NCI-H2107 (cell line): ENCODE measurements at places on chromosomes 3 and 15.

DNA sequence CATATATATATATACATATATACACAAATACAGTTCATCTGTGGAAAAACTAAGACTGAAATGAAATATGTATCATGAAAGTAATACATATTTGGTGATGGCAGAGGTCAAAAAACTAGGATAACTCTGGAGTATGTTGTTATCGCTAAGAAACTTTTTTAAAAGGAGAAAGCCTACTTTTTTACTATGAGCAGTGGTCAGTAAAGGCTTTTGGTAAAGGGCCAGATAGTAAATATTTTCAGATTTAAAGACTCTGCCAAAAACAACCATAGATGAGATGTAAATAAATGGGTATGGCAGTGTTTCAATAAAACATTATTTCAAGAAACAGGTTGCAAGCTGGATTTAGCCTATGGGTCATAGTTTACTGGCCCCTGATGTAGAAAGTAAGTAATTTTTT, 93.8 kb upstream of the TGFBR2 start:
- no peak for DNase-seq

DNA sequence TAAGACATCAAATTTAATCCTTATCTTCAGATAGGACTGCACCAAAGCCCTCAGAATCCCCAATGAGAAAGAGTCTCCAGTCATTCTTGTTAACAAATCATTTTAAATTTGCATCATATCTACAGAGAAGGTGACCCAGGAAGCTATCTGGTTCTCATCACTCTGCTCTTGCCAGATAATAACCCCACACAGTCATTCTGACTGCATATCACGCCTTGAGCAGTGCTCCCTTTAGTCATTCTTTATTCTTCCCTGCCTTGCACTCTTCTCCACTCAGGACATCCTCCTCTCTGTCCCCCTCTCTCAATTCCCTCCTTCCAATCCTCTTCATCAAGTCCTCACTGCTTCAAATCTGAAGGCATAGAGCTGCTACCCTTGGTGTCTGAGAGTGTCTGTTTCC, 83.7 kb upstream of the COL6A6 start:
- no peak for DNase-seq

DNA sequence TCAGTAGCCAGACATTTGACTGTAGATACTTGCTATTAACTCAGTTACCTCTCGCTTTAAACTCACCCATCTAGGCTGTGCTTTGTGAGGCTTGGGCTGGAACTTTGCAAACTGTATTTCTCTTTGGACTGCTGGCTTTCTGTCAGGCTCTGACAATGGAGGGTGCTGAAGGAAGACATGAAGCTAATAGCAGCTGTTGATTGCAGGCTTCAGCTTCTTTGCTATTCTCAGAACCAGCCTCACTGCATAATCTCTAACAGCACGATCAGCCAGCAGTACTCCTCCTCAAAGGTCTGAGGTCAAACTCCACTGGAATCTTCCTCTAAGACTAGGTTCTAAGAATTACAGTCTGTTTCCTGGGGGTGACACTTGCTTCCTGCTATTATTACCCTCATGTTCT, 295.6 kb downstream of the ZBBX start:
- DNase-seq: no peak

DNA sequence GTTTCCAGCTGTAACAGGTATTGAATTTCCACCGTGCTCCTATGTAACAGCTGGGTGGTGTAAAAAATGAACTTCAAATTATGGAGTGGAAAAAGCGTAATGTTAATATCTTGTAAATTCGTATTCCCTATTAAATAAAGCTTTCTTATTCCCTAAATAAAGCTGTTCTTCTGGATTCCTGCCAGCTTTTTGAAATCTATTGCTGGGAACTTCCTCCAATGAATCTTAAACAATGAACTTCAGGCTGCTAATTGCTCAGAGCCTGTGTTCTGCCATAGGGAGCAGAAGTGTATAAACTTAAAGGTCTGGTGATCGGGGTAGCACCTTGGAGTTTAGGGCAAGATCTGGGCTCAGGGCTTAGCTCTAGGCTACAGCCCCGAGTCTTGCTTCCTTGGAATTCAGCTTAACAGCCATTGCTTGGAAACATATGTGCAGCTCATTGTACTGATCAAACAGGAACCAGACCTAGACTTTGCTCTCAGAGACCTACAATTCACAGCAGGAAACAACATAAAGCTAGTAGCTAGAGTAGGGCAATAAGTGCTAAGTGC, 1.4 kb downstream of the ARL14 start:
- no peak for DNase-seq

GRCh38 chr15:48802257-48802656, 8.6 kb downstream of the CEP152 start:
- no peak for DNase-seq

- no peak for DNase-seq
Observed at GRCh38 chr3:147157631-147158030, 248.7 kb downstream of the ZIC4 start.

DNA sequence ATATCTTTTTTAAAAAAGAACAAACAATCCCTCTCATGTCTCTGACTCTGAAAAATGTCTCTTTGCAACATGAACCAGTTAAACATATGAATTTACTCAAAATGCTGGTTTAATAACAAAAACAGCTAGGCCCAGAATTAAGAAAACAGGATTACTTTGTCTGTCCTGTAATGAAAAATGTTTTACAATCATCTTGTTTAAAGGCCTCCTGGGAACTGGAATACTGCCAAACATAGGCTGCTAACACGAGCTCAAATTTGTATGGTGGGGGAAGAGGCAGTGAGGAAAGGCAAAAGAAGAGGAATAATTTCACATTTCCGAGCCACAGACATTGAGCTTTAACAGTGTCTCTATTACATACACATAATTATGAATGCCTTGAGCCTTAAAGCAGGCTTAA, 61.7 kb upstream of the PPIB start:
- DNase-seq: no peak

GRCh38 chr3:125001557-125002413, 54.0 kb downstream of the HEG1 start:
- no peak for DNase-seq

GRCh38 chr15:39784638-39785037, 2.0 kb upstream of the FSIP1 start:
- no peak for DNase-seq

DNA sequence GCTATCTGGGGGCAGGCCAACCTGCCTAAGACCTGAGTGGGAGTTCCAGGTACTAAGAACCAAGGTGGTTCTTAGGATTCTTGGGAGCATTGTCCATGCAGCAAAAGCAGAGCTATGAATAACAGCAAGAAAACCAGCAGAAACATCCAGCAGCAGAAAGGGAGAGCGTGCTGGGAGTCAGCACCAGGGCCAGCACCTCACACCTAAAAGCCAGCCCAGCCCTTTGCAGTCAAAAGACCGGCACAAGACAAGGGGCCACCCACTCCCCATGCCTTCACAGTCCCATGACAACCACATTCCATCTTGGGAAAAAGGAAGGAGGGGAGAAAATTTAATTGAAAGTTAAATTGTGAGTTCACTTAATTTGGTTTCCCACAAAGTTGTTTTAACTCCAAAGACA, 364.9 kb downstream of the AGBL1 start:
- no peak for DNase-seq

- DNase-seq: no peak
Observed at GRCh38 chr15:59053482-59053881, 51.5 kb upstream of the CCNB2 start.

DNA sequence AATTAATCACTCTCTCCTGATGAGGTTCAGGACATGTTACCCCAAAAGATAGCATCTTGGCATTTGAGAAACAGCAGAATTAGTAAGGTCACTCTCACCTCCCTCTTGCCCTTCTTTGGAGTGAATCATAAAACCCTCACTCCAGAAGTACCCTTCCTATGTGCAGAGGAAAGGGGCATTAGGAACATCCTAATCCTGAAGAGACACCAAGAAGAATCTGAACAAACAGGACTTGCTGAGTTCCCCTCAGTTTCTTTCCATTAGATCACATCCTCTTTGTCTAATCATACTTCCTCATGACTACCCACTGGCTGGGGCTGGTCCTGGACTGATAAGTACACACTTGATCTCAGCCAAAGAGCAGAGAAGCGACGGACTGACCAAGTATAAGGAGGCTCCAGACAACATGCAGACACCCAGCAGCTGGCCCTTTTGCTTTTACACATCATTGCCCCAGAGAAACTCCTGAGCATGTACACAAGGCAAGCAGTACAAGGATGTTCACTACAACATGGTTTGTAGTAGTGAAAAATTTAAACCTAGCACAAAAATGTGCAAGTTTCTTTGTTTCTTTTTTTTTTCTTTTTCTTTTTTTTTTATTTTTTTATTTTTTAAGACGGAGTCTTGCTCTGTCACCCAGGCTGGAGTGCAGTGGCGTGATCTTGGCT, 15.0 kb upstream of the TM6SF1 start:
- no peak for DNase-seq
